Mesenchymal stem cell (in vitro differentiated cells and primary cell): ENCODE measurements at places on chromosomes 1 and 21.

- DNase-seq, result no peak
Measured at GRCh38 chr1:15941899-15942660, 33.8 kb downstream of the ZBTB17 start.

- DNase-seq, result no peak
Measured at GRCh38 chr1:84350550-84350949, 47.7 kb upstream of the DNASE2B start.

GRCh38 chr1:66824771-66825170 is 23.7 kb upstream of the INSL5 start:
- DNase-seq, result no peak

DNA sequence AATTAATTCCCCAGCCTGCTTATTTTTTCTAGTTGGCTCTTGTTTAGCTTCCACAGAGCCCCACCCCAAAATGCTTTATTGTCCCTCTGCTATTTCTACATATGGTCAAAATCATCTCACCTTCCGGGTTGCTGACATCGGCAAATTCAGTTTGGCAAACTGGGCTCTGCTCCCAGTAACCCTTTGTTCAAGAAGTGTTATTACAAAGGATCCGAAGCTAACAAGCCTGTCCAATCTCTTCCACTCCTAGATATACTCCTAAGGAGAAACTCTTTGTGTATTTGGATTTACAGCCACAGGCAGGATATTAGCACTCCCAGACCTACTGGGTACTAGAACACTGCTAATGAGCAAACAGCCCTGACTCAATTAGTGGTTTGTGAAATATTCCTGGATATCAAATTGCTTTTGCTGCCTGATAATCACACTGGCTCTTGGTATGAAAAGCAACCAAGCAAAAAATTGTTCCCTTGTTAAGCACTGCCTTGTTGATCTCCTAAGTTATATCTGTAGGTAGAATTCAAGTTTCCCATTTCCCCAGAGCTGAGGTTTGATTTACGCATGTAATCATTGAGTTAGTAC is 4.0 kb downstream of the JUN start:
- DNase-seq, result peak; percentile 99

GRCh38 chr1:153180556-153180955 is 22.7 kb upstream of the LELP1 start:
- DNase-seq, result no peak

DNA sequence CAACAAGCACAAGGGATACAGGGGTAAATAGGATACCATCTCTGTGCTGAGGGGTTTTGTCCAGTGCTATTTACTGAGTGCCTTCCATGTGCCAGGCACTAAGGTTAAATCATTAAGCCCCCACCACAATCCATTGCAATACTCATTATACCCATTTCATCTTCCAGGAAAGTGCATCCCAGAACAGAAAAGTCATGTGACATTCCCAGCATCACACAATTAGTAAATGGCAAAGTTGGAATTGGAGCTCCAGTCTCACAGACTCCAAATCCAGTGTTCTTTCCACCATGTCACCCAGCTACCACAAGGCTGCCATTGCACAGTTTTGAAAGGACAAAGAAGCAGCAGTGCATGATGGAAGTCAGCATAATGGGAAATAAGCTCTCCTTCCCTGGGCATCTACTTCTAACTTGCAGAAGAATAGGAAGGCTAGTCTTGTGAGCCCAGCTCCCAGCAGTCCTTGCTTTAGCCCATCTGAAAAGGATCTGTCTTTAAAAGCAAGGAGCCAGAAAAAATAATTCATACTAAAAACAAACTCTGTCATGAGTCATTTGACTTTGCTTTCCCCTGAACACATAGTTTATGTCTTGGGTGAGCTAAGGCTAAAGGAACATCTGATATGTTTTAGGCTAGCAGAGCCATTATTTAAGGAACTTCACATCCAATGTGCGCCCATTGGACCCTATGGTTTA is 111.4 kb upstream of the HOOK1 start:
- peak; percentile 79 for DNase-seq

GRCh38 chr1:3501856-3502640 is 47.6 kb downstream of the ARHGEF16 start:
- peak; percentile 42 for DNase-seq
